ENCODE measurements at places on chromosomes 6 and 20.

DNA sequence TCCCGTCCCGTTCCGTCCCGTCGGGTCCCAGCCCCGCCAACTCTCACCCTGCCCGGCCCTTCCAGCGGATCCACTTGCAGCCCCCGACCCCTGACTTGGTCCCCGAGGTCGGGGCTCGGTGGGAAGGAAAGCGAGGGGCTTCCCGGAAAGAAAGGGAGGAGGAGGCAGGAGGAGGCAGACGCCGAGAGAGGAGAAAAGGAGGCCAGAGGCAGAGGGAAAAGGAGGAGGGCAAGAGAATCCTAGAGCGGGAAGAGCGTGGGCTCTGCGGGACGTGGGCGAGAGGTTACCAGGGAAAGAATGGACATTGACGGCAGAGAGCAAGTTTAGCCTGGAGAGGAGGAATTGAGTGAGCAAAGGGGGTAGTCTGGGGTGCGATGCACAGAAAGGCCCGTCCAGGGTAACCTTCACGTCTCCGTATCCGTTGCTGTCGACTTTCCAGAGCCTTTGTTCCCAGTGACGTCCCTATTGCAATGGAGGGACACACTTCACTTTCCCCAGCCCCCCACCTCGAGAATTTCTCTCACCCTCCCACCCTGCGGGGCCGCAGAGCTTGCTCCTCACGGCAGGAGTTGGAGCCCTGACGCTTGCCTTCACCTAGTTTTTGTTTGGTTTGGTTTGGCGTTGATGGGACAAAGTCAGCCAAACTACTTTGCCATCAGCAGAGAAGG lies 477 bp upstream of the MOXD1 start:
- no peak for DNase-seq

DNA sequence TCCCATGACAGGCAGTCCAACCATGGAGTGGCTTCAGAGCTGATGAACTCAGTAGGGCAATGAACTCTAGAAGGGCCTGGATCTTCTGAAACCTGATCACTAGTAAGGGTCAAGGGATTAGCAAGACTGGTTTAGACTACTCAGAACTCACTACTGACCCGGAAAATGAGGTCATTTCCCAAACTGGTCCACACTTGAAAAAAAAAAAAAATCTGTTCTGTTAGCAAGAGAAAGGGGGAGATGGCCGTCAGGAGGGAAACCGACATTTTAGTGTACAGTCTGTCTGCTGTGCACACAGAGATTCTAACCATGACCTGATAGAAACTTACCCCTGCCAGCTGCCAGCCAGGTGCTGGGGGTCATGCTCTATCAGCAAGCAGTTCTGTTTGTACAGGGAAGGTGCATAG lies 262.4 kb upstream of the AGPAT4 start:
- DNase-seq: no peak

GRCh38 chr6:246352-246751 lies 45.9 kb upstream of the DUSP22 start:
- no peak for DNase-seq

DNA sequence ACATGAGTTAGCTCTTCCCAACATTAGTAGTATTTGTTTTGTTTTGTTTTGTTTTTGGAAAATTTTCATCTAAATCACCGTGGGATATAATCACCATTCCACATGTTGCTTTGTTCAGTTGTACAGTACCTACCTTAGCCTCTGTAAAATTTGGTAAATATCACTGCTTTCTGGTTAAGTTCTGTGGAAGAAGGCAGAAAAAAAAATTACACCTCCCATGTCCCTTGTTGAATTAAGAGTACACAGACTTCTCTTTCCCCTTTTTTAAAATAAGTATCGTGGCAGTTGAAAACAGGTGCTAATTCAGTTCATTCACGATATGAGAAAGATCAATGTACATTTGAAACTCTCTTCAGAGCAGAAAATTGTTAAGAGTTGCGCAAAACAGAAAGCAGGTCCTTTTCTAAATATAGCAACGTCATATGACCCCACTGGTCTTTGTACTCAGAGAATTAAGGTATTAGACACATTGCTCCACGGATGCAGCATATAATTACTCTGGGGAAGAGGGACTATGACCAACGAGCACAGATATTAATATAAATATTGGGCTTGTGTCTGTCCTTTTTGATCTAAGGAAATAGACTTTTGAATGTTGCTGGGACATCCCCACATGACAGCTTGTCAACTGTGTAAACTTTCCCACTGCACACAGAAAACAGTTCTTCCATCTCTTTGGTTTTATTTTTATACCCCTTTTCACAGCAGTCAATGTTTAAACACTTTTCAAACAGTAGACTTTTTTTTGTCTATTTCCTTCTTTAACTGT lies 58.6 kb upstream of the ZNF217 start:
- DNase-seq: no peak
